ENCODE measurements at places on chromosomes 12 and 14. TPM values are rescaled to one million over a fixed set of nuclear protein-coding genes. Genes with fewer than 3 reads are reported as not detected.

DNA sequence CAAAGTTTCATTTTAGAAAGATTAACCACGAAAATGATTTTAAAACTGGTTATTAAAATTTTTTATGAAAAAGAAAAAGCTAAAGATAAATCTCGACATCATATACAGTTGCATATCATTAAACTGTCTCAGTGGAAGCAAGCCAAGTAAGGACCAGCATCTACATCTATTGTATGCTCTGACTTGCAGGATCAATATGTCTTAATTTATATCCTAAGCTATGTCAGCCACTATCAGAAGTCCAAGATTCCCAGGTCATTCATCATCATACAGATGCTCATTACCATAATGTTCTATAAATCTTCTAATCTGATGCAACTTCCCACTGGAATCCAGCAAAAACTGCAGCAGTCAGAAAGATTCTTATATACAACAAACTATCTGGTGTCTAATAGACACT is 43.5 kb downstream of the CMAS start:
- no peaks in the 10 kb centered on the region for H3K4me1 ChIP-seq
- no peaks in the 10 kb centered on the region for H3K36me3 ChIP-seq
- no peaks in the 10 kb centered on the region for H3K27me3 ChIP-seq
- H3K27ac ChIP-seq = no peak overlapping the region
- H3K4me3 ChIP-seq = no peak overlapping the region

DNA sequence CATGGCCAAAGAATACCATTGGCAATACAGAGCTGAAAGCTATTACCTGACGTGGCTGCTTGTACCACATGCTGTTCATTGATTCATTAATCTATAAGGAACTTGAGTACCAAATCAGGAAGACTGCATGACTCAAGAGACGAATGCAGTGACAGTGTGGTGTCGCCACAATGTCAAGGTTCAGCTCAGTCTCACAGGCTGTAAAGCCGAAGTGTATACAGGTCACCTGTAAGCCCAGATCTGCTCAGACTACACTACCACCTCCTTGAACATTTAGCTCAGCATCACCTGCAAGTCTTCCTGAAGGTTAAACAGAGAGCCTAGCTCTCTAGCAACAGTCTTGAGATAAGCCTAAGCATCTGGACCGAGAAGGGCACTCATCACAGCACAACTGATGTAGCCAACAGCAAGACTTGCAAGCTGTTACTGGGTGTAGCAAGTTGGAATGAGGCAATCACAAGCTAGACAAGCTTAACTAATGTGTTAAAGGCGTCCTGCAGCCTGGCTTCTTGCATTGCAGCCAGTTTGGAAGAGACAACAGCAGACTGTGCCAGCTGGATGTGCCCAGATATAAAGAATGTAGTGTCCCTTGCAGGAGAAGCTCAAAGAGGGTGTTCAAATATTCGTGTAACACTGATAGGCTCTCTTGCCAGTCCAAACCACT is 21.0 kb downstream of the TMTC1 start:
- no peak overlapping the region for H3K27ac ChIP-seq
- DNase-seq = no peak
- H3K36me3 ChIP-seq = no peaks in the 10 kb centered on the region
- no peaks in the 10 kb centered on the region for H3K4me1 ChIP-seq
- H3K27me3 ChIP-seq = no peaks in the 10 kb centered on the region

- H3K4me3 ChIP-seq = no peak overlapping the region
- H3K27ac ChIP-seq = no peak overlapping the region
- no peaks in the 10 kb centered on the region for H3K27me3 ChIP-seq
- no peak for DNase-seq
- no peaks in the 10 kb centered on the region for H3K4me1 ChIP-seq
- H3K36me3 ChIP-seq = no peaks in the 10 kb centered on the region
These were observed 37.2 kb downstream of the CFAP251 start for GRCh38 chr12:121955258-121956237.

- H3K4me3 ChIP-seq = no peak overlapping the region
- H3K27me3 ChIP-seq = no peaks in the 10 kb centered on the region
- H3K27ac ChIP-seq = no peak overlapping the region
- peaks cover 18% of the 10 kb centered on the region for H3K36me3 ChIP-seq
These were observed 30.7 kb downstream of the FBRSL1 start for GRCh38 chr12:132520421-132521199.

DNA sequence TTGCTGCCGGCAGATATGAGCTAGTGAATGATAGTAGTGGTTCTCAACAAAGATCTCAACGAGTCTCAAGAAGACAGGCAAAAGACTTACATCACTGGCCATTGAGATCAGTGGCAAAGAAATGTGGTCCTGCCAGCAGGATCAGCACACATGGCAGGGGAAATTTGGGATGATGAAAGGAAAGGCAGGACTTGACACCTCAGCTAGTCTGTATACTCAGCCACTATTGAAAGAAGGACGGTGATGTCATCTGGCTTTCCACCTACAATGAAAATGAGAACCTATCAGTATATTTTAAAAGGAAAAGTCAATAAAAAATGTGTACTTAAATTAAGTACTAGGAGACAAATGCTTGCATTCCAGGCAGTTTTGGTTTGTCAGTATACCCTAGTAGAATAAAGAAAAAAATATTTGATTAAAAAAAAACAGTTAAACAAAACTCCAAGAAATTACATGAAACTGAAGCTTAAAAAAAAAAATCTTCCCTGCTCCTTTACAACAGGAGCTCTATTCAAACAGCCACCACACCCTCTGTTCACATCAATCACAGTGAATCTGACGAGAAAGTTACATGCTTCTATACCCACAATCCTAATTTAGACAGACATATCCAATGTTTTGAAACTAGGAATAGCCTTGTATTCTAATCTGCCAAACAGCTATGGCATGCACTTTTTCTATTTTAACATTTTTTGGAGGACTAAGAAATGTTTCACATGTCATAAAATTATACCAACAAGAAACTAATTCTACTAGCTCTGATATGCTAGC is 34.9 kb downstream of the RAD9B start:
- no peaks in the 10 kb centered on the region for H3K27me3 ChIP-seq
- no peak for DNase-seq
- no peak overlapping the region for H3K4me3 ChIP-seq
- peak overlapping the region; percentile 62 for H3K27ac ChIP-seq

GRCh38 chr14:65492266-65492665 is 79.7 kb downstream of the FUT8 start:
- no peak for DNase-seq
- H3K27me3 ChIP-seq = no peaks in the 10 kb centered on the region
- no peak overlapping the region for H3K4me3 ChIP-seq
- H3K4me1 ChIP-seq = no peaks in the 10 kb centered on the region
- no peak overlapping the region for H3K27ac ChIP-seq

DNA sequence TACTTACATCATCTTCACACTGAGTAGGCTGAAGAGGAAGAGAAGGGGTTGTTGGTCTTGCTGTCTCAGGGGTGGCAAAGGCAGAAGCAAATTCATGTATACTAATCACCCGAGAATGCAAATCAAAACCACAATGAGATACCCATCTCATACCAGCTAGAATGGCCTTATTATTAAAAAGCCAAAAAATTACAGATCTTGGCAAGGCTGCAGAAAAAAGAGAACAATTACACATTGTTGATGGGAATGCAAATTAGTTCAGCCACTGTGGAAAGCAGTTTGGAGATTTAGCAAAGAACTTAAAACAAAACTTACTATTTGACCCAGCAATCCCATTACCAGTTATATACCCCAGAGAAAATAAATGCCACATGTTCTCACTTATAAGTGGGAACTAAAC is 154.9 kb downstream of the SEC23A start:
- H3K4me1 ChIP-seq = no peaks in the 10 kb centered on the region
- no peaks in the 10 kb centered on the region for H3K27me3 ChIP-seq
- H3K4me3 ChIP-seq = no peak overlapping the region
- no peaks in the 10 kb centered on the region for H3K36me3 ChIP-seq

GRCh38 chr12:5533368-5533767 is 101.5 kb downstream of the NTF3 start:
- no peak overlapping the region for H3K27ac ChIP-seq
- no peak for DNase-seq
- H3K4me3 ChIP-seq = no peak overlapping the region
- H3K36me3 ChIP-seq = no peaks in the 10 kb centered on the region
- no peaks in the 10 kb centered on the region for H3K4me1 ChIP-seq
- no peaks in the 10 kb centered on the region for H3K27me3 ChIP-seq

- no peaks in the 10 kb centered on the region for H3K36me3 ChIP-seq
- H3K4me3 ChIP-seq = no peak overlapping the region
- H3K27me3 ChIP-seq = no peaks in the 10 kb centered on the region
These were observed 255.6 kb downstream of the PDZRN4 start for GRCh38 chr12:41443690-41444089.

DNA sequence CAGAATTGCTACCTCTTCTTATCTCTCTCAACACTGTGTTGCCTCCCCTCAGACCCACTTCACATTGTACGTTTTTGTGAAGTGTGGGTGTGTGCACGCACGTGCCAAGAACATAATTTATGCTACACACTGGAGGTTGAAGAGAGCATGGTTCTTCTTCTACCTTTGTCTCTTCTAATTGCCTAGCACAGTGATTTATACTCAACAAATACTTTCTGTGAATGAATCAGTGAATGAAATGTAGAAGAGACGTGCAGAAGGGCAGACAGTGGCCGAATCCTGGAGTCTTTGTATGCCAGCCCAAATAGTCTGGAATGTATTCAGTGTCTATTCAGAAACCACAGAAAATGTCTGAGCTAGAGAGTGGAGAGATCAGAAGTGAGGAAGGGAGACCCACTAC is 4.6 kb upstream of the SAMD4A start:
- peaks cover 3% of the 10 kb centered on the region for H3K4me1 ChIP-seq
- no peak overlapping the region for H3K4me3 ChIP-seq
- no peak overlapping the region for H3K27ac ChIP-seq
- no peaks in the 10 kb centered on the region for H3K36me3 ChIP-seq
- no peaks in the 10 kb centered on the region for H3K27me3 ChIP-seq
- DNase-seq = no peak

DNA sequence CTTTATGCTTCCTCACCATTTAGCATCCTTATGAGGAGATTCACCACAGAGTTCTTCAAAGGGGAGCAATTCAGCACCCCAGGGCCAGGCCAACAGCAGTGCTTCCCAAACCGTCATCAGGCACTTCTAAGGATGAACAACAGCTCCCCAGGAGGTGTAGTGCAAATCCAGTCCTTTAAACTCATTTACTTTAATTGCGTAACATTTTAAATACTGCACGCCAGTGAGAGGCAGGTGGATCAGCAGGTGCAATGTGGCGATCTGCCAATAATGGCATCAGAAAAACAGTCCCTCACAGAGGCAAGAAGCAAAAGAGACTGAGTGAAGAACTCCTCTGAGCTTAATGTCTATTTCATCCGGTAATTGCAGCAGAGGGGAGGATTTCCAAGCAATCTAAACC is 770.9 kb upstream of the FOXG1 start:
- no peak overlapping the region for H3K27ac ChIP-seq
- H3K36me3 ChIP-seq = no peaks in the 10 kb centered on the region
- no peaks in the 10 kb centered on the region for H3K27me3 ChIP-seq

GRCh38 chr12:89856431-89856830 is 147.8 kb upstream of the ATP2B1 start:
- no peaks in the 10 kb centered on the region for H3K27me3 ChIP-seq
- DNase-seq = no peak

DNA sequence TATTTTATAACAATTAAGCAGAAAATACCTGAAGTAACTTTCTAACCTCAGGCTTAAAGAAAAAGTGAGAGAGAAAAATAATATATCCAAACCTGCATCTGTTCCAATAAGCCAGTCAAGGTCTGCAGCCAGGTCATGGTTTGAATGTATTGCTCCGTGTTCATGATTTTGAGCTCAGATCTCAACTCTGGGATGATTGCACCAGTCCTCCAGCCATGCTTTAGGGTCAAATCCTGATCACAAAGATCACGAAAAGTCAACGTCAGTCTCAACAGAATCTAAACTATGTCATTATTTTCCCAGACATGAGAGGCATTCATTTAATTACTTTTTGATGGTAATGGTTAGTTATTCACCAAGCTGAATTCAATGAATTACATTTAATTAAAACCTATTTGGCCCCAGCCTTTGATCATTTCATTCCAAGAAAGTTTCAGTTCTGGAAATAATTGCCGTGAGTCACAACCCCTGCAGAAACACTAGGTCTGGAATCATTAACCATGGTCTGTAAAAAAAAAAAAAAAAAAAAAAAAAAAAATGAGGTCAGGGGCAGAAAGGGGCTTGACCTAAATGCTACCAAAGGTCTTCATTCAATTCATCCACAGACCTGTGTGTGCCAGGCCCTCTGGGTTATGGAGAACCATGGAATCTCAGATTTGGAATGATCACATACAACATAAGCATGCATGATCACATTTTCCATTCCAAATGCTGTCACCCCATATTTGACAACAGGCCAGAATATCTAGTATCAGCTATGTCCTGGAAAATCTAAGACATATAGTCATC is 55.6 kb downstream of the NT5DC3 start:
- H3K36me3 ChIP-seq = no peaks in the 10 kb centered on the region
- DNase-seq = no peak
- no peaks in the 10 kb centered on the region for H3K4me1 ChIP-seq
- H3K27ac ChIP-seq = no peak overlapping the region

PAX9 gene
- total RNA-seq = not detected

RAD9B gene
- 0.40 TPM for total RNA-seq

OR6J1 gene
- total RNA-seq = not detected

TRIM9 gene
- total RNA-seq = 0.35 TPM

SLC17A8 gene
- total RNA-seq = 61.9 TPM

SIRT4 gene
- 4.3 TPM for total RNA-seq

CEP128 gene
- total RNA-seq = 5.9 TPM

NFYB gene
- total RNA-seq = 16.5 TPM
